ENCODE measurements at places on chromosomes 7 and 10. TPM values are rescaled to one million over a fixed set of nuclear protein-coding genes. Genes with fewer than 3 reads are reported as not detected.

GRCh38 chr7:463817-464453 lies 55.7 kb downstream of the PDGFA start:
- no peak for DNase-seq

DNA sequence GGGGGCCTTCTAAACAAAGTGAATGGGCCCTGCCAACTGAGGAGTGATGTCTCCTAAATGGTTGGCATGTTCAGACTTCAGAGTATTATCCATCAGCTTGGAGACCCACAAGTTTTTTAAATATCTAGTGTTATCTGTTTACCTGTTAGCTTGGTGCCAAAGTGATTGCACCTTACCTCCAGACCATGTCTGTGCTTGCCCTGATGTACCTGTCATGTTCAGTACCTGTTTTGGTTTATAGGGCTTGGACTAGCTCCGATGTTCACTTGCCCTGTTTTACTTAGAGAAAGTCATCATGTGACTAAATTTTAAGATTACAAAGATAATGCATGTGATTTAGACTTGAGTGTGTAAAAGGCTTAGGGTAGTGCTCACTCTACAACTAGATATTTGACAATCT lies 67.7 kb downstream of the CNNM2 start:
- DNase-seq = no peak

- DNase-seq = peak; percentile 23
Observed at GRCh38 chr7:150962553-150963399, 15.3 kb downstream of the KCNH2 start.

- no peak for DNase-seq
Observed at GRCh38 chr10:73480158-73480557, 15.7 kb downstream of the PPP3CB start.

DNA sequence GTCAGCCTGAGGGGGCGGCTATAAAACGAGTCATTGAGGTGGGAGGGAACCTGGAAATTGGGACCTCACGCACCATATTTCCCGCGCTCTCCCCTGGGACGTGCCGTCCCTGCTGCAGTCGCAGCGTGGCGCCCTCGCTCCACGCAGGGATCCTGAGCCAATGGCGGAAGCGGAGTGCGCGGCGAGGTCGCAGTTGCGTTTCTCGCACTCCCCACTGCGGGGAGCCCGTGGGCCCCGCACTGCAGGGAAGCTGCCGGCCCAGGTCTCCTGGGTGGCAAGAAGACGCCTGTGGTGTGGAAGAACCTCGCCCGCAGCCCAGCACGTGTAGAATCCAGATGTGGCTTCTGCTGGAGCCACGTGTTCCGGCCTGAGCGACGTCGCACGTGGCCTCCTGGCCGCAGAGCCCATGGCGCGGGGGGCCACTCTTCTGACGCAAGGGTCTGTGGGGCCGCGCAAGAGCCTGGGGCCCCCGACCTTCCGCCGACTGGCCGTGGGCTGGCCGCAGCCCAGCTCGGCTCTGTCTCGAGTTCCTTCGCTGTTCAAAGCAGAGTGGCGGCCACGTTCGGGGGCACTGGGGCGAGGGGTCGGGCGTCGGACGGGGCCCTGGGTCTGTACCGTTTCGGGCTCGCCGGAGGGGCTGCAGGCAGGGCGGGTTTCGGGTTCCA lies 26.4 kb downstream of the HIF1AN start:
- DNase-seq = peak; percentile 49

DNA sequence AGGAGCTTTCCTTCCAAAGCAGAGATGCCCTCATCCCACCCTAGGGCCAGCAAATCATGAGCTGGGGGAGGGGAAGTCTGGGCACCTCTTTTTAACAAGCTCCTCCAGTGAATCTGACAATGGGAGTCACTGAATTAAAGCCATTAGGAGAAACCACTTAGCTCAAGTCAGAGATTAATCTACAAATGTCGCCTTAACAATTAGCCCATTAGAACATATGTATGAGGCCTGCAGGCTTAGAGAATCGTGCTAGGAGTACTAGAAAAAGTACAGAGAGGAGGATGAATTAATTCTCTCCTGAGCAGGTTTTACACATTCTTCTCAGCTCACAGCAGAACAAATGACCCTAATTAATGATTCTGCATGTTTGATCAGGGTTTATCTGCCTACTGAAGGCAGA lies 381.3 kb downstream of the KCNMA1 start:
- no peak for DNase-seq

- DNase-seq = no peak
Observed at GRCh38 chr7:88429382-88429781, 122.7 kb upstream of the STEAP4 start.

The DRGX gene
- total RNA-seq = not detected

The CHST15 gene
- 58.6 TPM for total RNA-seq

The SPDYE16 gene
- total RNA-seq = not detected
